NCI-H345 (cell line): ENCODE measurements at places on chromosomes 12 and 14.

GRCh38 chr12:15979096-15980092 is 68.3 kb downstream of the DERA start:
- no peak for DNase-seq

- DNase-seq: no peak
Measured at GRCh38 chr12:121061831-121062230, 22.8 kb upstream of the OASL start.

GRCh38 chr14:92903359-92903758 is 19.6 kb upstream of the CHGA start:
- DNase-seq: no peak

DNA sequence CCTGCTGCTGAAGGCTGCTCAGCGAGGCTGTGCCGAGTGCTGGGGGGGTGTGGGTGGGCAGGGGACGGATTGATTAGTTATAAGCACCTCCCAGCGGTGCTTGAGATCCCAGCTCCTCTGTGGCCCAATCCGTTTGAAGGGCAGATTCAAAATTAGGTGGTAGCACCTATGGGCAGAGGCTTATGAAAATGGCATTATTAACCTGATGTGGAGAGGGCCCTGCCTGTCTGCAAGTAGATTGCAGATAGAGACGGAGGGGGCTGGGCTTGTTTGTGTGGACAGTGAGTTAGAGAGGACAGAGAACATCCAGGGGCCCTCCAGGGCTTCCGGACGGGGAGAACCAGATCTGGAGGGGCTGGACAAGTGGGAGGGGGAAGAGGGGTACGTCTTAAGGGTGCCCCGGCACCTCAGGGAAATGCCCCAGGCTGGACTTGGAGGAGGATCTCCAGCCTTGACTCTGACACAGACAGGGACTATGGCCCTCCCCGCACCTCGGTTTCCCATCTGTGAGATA is at the start of gene RTL1:
TSS of gene RTL1 (minus strand) at position 51 of the 514 bp plus-strand sequence. CDS start 18,934 bp downstream, outside the sequence.
- DNase-seq: no peak

GRCh38 chr12:119389687-119390086 is 55.2 kb downstream of the CCDC60 start:
- no peak for DNase-seq

DNA sequence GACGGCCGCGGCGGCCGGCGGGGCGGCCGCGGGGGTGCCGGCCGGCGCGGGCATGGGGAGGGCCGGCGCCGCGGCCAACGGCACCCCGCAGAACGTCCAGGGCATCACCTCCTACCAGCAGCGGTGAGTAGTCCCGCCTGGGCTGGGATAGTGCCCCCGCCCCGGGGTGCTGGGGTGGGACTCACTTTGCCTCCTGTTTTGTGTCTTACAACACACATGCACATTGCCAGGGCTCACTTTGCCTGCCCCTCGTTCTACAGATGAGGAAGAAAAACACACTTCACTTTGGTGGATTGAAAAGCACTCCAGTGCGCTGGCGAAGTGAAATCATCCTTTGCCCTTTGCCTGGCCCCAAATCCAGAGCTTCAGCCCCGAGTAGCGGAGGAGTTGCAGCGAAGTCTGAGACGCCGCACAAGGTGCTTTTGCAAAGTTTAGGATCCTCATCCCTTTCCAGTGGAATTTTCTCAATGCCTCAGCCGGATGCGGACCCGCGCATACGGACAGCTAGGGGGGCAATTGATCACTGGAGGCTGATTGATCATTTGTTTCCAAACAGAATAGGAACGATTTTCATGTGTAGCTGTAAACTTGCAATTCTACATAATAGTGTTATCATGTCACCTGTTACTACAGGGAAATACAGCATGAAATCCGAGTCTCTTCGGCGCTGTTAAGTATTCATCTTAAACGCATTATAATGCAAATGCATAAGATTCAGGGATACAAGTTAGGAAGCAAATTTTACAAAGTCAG is 3.6 kb upstream of the NPAS3 start:
- peak; percentile 37 for DNase-seq

DNA sequence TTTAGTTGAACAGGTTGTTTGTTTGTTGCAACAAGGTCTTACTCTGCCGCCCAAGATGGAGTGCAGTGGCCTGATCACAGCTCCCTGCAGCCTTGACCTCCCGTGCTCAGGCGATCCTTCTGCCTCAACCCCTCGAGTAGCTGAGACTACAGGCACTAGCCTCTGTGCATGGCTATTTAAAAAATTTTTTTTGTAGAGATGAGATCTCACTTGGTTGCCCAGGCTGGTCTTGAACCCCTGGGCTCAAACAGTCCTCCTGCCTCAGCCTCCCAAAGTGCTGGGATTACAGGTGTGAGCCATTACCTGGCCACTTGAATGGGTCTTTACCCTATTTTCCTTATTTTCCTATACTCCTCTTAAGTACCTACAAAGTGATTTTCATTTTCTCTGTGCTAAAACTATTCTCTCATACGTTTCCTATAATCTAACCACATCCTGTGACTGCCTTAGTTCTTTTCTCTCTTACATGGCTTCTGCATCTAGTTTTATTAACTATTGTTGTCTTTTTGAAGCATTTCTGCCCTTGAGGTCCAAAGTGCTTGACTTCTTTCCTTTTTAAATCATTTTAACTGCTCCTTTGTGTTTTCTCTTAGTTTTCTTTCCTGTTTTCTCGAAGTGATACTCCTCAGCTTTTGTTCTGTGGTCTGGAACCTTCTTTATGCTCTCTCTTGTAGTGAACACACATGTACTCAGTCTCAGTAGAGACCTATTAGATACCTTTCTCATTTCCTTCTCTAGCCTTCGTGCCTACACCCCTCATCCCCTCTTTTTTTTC is 14.1 kb downstream of the GPX2 start:
- DNase-seq: no peak

- no peak for DNase-seq
Measured at GRCh38 chr14:61661471-61662400, 33.6 kb upstream of the HIF1A start.

DNA sequence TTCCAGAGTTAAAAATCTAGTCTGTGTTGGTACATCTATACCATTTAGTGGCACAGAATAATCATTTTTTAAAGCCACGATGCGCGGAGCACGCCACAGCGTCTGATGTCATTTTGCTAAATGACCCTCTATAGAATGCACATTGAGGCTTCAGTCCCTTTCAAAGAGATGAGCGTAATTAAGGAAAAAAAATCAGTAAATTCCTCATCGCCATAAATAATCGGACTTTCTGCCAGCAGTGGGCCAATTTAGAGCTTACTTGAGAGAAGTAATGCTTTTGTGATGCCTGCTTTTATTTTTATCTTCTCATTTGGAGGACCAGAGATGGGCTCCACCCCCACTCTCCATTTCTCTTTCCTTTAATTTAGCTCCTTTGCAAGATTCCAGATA is 4.0 kb downstream of the ASCL1 start:
- peak; percentile 80 for DNase-seq

DNA sequence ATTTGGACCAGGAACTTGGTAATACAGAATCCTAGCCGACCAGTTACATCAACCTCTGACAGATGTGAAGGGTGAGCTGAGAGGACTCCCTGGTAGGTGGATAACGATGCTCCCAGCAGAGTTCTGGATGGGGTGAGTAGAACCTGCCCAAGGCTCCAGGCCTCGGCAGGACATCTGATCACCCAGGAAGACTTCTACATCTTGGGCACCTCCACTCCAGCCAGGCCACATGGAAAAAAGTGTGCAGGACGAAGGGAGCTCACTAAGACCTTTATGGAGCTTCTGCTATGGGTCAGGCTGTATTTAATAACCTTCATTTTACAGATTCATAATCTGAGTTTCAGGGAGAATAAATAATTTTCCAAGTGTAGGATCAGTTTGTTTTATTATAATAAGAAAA is 1028.7 kb downstream of the BCL11B start:
- no peak for DNase-seq

- peak; percentile 97 for DNase-seq
Measured at GRCh38 chr14:89303456-89304435, 113.3 kb downstream of the FOXN3 start.

GRCh38 chr12:95002754-95003153 is 743 bp downstream of the NDUFA12 start:
- DNase-seq: no peak

- no peak for DNase-seq
Measured at GRCh38 chr14:89807892-89808291, 146.6 kb downstream of the EFCAB11 start.

GRCh38 chr12:25950329-25951115 is 8.0 kb upstream of the RASSF8 start:
- DNase-seq: no peak

DNA sequence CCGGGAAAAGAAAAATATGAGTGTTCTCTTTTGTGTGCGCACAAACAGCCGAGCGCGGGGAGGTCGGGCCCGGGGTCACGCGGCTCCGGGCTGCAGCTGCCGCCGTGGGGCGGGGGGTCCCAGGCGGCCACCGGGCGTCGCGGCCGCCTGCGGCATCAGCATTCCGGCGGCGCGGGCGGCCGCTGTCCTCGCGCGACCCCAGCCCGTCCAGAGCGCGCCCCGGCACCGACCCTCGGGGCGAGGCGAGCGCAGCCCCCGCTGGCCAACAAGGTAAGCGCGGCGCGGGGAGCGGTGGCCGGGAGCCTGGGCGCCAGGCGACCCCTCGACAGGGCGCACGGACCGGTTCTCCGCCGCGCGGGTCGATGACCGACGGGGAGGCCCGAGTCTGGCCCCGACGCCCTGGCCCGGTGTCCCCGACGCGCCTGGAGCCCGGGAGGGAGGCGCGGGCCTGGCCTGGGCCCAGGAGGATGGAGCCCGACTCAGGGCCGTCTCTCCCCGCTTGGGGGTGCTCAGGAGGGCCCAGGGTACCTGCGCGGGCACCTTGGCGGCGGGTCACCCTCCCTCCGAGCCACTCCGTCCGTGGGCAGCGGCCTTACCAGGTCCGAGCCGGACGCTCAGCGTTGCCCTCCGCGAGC is 103.9 kb upstream of the DIO3 start:
- no peak for DNase-seq

DNA sequence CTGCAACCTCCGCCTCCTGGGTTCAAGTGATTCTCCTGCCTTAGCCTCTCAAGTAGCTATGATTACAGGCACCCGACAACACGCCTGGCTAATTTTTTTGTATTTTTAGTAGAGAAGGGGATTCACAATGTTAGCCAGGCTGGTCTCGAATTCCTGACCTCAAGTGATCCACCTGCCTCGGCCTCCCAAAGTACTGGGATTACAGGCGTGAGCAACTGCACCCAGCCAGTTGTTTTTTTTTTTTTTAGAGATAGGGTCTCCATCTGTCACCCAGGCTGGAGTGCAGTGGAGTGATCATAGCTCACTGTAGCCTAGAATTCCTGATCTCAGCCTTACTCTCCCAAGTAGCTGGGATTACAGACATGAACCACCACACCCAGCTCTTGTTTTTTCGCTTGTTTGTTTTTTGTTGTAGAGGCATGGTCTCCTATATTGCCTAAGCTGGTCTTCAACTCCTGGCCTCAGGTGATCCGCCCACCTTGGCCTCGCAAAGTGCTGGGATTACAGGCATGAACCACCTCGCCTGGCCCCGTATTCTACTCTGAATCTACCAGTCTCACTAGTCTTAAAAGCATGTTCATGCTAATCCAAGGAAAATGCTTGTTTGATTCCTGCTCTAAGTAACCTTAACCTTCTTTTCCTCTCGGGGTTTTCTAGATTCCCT is 31.7 kb upstream of the STRN3 start:
- no peak for DNase-seq

- DNase-seq: no peak
Measured at GRCh38 chr12:63084501-63084900, 66.5 kb downstream of the AVPR1A start.

- DNase-seq: no peak
Measured at GRCh38 chr12:86711731-86712130, 455.5 kb upstream of the MGAT4C start.

DNA sequence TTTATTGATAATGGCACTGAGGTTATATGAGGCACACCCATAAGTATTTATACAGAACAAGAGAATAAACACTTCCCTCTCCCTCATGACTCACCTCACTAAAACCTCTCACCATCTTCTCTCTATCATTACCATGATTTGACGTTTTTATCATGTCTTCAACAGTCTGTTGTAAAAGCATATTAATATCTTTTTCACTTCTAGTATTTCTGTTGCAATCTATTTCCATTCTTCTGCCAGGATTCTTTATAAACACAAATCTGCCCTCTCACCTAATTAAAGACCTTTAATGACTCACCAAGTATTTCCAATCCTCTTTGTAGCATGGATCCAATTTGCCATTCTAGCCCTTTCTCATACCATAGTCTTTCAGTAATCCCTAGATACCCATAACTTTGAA is 527.7 kb downstream of the SLC16A7 start:
- DNase-seq: no peak

DNA sequence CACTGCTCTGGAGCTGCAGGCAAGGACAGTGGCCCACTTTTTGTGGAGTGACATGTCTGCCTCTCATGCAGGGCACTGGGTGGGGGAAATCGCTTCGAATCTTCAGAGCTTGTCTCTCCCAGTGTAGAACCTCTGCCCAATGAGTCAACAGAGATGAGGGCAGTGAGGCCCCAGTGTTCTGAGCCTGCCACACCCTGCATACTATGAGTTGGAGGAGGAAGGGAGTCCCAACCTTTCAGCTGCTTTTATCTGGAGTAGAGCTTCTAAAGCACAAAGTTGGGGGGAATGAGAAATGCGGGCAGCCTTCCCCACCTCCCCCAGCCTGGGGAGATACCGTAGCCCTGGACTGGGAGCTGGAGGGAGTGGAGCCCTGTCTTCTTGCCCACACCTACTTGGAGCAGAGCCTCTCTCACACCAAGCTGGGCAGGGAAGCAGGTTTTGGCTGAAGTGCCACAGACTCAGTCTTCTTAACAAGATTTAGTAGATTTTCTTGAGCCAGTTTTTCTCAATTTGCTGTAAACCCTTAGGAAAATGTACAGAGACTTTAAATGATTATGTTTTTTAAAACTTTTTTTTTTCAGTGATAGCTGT is 159.1 kb downstream of the ADGRD1 start:
- no peak for DNase-seq

DNA sequence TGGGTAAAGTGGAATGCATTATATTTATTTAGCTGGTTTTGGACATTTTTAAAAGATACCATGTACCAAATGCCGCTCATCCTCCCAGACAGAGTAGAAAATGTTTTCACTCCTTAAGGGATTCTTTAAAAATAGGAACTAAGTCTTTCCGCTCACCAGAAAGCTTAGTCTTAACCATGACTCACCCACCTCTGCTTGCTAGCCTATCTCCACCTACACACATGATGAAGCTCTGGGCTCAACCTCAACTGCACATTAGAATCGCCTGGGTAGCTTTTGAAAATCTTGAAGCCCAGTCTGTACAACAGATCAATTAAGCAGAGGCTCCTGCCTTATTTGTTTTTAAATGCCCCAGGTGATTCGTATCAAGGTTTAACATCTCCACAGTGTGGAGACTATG is 260.5 kb downstream of the NEDD1 start:
- DNase-seq: no peak

DNA sequence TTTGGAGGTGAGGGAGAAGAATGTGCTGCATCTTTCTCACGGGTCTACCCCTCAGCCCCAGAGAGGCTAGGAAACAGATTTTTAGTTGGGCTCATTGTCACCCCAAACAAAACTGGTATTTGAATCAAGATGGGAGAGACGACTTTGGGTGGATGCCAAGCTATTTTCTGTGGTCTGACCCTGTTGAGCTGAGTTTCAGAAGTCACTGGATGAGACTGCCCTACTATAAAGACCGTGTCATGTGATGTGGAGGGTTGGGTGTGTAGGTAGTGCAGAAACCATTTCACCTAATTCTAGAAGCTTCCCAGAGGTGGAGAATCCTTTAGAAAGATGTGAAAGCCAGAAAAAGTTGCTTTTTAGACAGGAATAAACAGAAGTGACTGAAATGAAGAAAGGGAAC is 60.2 kb downstream of the IFT43 start:
- DNase-seq: no peak
